ENCODE measurements at places on chromosomes 1 and 21.

- DNase-seq, result no peak
- H3K4me3 ChIP-seq, result no peak overlapping the region
- no peaks in the 10 kb centered on the region for H3K36me3 ChIP-seq
- no peak overlapping the region for H3K27ac ChIP-seq
- no peaks in the 10 kb centered on the region for H3K4me1 ChIP-seq
Observed at GRCh38 chr1:14952626-14953314, 200.8 kb upstream of the TMEM51 start.

GRCh38 chr1:18429654-18430053, 51.1 kb upstream of the KLHDC7A start:
- H3K4me3 ChIP-seq, result no peak overlapping the region
- no peaks in the 10 kb centered on the region for H3K4me1 ChIP-seq
- peaks cover 3% of the 10 kb centered on the region for H3K27me3 ChIP-seq
- no peak overlapping the region for H3K27ac ChIP-seq

DNA sequence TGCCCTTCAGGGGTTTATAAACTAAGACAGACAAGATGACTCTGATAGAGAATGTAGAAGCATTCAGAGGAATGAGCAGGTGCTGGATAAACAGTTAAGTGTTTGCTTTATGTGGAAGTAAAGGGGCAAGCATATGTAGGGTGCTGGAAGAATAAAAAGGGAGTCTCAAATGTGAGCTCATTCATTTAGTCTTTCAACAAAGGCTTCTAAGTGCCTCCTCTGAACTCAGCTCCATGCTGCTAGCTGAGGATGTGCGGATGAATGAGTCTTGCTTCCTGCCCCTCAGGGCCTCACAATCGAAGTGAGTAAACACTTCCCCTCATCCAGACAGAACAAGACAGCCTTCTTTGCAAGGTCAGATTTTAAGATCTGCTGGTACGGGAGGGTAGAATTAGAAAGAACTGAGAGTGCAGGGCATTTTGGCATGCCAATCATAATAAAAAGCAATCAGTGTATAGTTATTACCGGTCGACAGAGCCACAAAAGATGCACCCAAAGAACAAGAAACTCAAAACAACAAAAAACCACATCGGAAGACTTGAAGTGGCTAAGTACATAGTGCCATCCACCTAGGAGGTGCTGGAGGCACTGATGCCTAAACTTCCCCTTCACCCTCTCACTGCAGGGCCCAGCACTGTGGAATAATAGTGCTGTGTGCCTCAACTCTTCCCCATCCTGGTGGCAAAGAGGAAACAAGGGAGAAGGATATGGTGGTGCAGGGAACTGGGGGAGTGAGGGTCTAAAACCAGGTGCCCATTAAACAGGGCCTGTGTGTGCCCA, 69.8 kb downstream of the TNR start:
- H3K4me3 ChIP-seq, result no peak overlapping the region
- H3K27ac ChIP-seq, result no peak overlapping the region
- no peaks in the 10 kb centered on the region for H3K4me1 ChIP-seq
- H3K36me3 ChIP-seq, result no peaks in the 10 kb centered on the region

GRCh38 chr1:157678721-157679120, 21.8 kb downstream of the FCRL3 start:
- DNase-seq, result no peak
- no peak overlapping the region for H3K27ac ChIP-seq
- no peaks in the 10 kb centered on the region for H3K27me3 ChIP-seq
- H3K4me3 ChIP-seq, result no peak overlapping the region
- no peaks in the 10 kb centered on the region for H3K4me1 ChIP-seq

DNA sequence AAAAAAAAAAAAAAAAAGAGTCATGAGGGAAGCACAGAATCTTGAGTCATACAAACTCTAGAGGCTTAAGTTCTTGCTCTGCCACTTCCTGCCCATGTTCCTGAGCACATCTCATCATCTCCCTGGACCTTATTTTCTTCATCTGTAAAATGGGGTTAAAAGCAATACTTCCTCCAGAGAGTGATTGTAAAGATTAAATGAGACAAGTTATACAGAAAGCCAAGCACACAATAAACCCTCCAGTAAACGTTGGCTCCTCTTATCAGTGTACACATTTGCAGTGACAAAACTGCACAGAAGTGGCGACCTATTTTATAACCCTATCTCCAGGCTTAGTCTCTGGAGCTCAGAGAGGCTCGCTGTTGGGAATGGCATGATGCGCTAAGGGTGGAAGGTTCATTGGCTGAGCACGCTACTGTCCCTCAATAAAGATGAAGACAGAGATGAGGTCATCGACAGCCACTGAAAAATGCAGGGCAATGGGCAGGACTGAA, 82.1 kb downstream of the RRAGC start:
- H3K4me3 ChIP-seq, result no peak overlapping the region
- H3K27me3 ChIP-seq, result peaks cover 17% of the 10 kb centered on the region
- H3K27ac ChIP-seq, result no peak overlapping the region

- H3K4me3 ChIP-seq, result no peak overlapping the region
- no peak overlapping the region for H3K27ac ChIP-seq
- DNase-seq, result no peak
- H3K36me3 ChIP-seq, result no peaks in the 10 kb centered on the region
- no peaks in the 10 kb centered on the region for H3K4me1 ChIP-seq
Observed at GRCh38 chr1:13585612-13585991, 2.0 kb downstream of the PDPN start.

GRCh38 chr1:116737855-116738321, 16.3 kb upstream of the CD2 start:
- no peaks in the 10 kb centered on the region for H3K27me3 ChIP-seq
- DNase-seq, result peak; percentile 85
- H3K4me3 ChIP-seq, result peak overlapping the region; percentile 76
- H3K36me3 ChIP-seq, result peaks cover 16% of the 10 kb centered on the region
- peak overlapping the region; percentile 100 for H3K27ac ChIP-seq
